ENCODE measurements at places on chromosomes 1 and 21.

DNA sequence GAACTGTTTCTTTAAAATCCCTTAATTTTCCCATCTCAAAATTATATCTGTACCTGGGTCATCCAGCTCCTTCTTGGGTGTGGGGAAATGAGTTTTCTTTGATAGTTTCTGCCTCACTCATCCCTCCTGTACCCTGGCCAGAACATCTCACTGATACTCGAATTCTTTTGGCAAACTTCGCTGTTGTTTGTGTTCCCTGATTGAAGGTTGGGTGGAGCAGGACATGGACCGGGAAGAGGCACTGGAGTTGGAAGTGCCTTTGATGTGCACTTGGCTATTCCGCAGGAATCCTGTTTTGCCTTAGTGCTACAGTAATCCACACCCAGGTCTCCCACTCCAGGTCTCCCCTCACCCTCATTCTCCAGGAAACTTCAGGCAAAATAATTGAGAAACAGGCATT is 11.2 kb downstream of the MINDY1 start:
- H3K4me3 ChIP-seq: no peak overlapping the region
- peaks cover 17% of the 10 kb centered on the region for H3K4me1 ChIP-seq
- no peak for DNase-seq
- H3K27me3 ChIP-seq: no peaks in the 10 kb centered on the region

DNA sequence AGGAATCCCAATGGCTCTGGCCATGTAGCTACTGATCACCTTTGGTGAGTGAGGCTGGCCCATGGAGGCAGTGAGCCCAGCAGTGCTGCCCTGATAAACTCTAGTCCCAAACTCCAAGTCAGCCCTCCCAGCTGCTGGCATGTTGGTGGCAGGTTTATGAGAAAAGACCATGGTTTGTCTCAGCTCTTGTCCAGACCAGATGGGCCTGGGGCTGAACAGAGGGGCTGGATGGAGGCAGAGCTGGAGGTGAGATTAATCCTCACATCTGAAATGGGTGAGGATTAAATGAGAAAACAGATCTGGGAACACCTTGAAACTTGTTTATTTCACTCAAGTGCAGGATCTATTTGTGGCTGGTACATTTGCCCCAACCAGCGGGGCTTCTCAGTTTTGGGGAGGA is 3.2 kb downstream of the TMEM269 start:
- H3K4me1 ChIP-seq: peaks cover 11% of the 10 kb centered on the region
- no peak overlapping the region for H3K27ac ChIP-seq
- DNase-seq: no peak
- peaks cover 4% of the 10 kb centered on the region for H3K27me3 ChIP-seq

DNA sequence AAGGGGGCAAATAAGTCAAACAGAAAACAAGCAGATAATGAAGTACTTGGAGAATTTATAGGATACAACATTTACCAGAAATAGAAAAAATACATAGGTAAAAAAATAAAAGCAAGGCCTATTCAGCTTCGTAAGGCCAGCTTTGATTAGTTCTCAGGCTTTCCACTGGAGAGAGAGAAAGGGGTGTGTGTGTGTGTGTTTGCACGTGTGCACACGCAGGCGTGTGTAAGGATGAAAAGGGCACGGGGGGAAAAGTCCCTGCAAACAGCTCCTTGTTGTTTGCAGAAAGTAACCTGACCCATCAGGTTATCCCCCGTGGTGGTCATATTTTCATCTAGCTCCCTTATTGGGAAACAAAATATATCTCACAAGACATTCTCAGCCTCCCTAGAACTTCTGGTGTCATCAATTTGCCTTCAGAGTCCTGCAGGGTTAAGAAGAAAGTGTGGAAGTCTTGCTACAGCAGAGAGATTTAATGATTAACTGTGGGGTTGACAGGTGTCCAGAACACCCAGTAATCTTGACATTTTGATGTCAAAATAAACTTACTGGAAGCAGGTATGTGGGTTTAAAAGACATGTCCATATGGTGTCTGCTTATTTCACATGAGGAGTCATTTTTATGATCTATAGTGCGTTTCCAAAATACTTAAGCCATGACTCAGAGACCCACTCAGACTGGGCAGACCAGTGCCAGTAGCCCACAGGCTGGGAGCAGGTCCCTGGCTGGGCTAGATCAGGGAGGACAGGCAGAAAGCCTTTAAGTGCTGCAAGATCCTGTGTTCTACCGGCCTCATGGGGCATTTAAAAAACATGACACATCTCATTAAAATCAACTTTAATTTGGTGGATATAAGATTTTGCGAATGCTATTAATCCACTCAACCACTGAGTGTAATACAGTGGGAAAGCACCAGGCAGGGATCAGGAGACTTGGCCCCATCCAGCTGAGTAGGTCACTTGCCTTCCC is 487.6 kb upstream of the CAMK1G start:
- H3K36me3 ChIP-seq: no peaks in the 10 kb centered on the region
- DNase-seq: no peak
- no peaks in the 10 kb centered on the region for H3K4me1 ChIP-seq
- no peak overlapping the region for H3K27ac ChIP-seq
- no peak overlapping the region for H3K4me3 ChIP-seq

DNA sequence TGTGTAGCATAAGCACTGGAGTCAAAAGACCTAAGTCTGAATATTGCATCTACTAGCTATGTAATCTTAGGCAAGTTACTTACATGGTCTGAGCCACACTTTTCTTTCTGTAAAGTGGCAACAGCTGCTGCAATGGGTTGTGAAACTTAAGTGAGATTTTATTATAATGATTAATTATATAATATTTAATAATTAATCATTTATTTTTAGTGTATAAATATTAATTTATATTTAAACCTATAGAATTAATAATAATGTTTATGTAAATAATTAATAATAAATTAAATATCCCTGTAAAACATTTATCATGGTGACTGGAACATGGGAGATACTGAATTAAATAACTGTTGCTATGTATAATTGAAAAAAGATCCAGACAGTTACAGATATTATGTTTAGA is 180.3 kb downstream of the LRRC40 start:
- H3K27me3 ChIP-seq: no peaks in the 10 kb centered on the region
- H3K36me3 ChIP-seq: no peaks in the 10 kb centered on the region
- H3K27ac ChIP-seq: no peak overlapping the region
- DNase-seq: no peak

DNA sequence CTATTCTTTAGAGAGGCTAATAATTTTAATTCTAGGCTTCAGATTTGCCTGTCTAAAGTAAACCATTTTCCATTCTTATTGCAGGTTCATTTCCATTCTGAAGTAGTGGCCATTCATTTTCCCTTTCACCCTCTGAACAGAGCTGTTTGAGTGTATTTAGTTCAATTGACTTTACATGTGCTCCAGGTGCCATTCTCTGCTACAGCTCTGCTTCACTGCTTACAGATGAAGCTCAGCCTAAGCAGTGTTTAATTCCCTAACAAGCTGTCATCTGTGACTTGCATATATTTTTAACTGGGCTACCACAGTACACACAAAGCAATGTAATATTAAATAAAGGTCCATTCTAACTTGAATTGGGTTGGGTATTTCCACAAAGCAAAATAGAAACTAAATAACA is 1031.6 kb downstream of the KCNT2 start:
- no peak for DNase-seq
- no peak overlapping the region for H3K4me3 ChIP-seq
- H3K36me3 ChIP-seq: no peaks in the 10 kb centered on the region
- no peaks in the 10 kb centered on the region for H3K27me3 ChIP-seq
- no peak overlapping the region for H3K27ac ChIP-seq

- H3K27me3 ChIP-seq: no peaks in the 10 kb centered on the region
- H3K4me3 ChIP-seq: no peak overlapping the region
- no peaks in the 10 kb centered on the region for H3K4me1 ChIP-seq
- no peaks in the 10 kb centered on the region for H3K36me3 ChIP-seq
- no peak for DNase-seq
- H3K27ac ChIP-seq: no peak overlapping the region
Observed at GRCh38 chr1:181423301-181423918, 59.9 kb upstream of the CACNA1E start.

DNA sequence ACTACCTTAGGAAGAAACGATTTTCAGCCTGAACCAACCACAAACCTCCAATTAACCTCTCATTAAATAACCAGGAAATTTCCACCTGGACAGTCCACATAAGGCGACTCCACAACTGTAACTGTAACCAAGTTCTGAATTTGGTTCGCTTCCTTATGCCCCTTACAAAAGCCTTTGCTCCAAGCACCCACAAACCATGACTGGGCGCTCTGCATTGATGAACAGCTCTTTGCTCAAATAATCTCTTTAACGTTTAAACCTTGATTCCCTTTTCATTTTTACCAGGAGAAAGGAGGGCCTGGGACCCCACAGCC is 38.2 kb upstream of the ZNF124 start:
- DNase-seq: no peak
- H3K4me3 ChIP-seq: peak overlapping the region; percentile 83
- peaks cover 17% of the 10 kb centered on the region for H3K4me1 ChIP-seq
- peaks cover 11% of the 10 kb centered on the region for H3K36me3 ChIP-seq

DNA sequence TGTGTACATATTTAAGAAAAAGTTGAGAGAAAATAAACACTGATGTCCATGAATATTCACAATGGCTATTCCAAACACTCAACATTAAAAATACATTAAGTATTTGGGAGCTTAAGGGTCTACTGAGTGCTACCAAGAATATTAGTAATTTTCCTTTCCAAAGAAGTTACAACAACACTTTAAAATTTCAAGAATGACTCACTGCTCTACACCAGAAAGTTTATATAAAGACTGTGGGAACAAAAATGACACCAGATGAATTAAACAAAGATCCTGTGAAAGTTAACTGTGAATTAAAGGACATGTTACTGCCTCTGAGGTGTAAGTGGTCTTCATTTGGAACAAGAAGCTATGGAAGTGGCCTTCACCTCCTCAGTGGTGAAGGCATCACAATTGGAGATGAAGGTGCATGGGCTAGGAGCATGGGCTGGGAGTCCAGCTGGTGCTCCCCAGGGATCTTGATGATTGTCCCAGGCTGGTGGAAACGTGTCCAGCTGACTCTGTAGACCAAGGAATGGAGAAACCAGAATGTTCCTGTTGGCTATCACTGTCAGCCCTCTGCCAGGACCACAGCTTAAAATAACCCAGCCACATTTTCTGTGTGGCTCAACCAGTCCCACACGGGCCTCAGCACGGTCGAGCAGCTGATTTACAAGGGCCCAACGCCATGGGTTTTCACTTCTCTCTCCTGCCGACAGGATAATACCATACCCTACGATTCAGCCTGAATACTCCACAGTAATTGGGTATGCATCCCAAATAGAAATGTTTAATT is 28.8 kb downstream of the TAF5L start:
- H3K27me3 ChIP-seq: no peaks in the 10 kb centered on the region
- H3K36me3 ChIP-seq: peaks cover 44% of the 10 kb centered on the region
- H3K4me1 ChIP-seq: no peaks in the 10 kb centered on the region
- H3K27ac ChIP-seq: peak overlapping the region; percentile 38
- no peak for DNase-seq

- no peak overlapping the region for H3K4me3 ChIP-seq
- H3K27me3 ChIP-seq: no peaks in the 10 kb centered on the region
- H3K4me1 ChIP-seq: no peaks in the 10 kb centered on the region
- DNase-seq: no peak
Observed at GRCh38 chr1:243322326-243322725, 66.5 kb downstream of the SDCCAG8 start.

DNA sequence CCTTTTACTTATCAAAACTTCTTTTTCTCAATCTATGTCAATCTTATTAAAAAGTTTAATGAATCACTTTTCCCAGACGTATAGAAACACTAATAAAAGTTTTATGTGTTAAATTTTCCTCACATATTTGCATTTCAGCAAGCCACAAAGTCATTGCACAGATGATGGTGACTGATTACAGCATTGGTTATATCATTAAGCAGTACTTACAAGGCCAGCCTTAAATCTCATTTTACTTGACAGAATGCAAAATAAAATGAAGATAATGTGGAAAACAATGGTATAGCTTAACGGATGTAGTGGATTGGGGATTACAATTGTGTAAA is 39.5 kb downstream of the TMEM200B start:
- no peak overlapping the region for H3K4me3 ChIP-seq
- no peak for DNase-seq
- H3K27me3 ChIP-seq: no peaks in the 10 kb centered on the region
- peaks cover 4% of the 10 kb centered on the region for H3K36me3 ChIP-seq
- H3K27ac ChIP-seq: no peak overlapping the region

DNA sequence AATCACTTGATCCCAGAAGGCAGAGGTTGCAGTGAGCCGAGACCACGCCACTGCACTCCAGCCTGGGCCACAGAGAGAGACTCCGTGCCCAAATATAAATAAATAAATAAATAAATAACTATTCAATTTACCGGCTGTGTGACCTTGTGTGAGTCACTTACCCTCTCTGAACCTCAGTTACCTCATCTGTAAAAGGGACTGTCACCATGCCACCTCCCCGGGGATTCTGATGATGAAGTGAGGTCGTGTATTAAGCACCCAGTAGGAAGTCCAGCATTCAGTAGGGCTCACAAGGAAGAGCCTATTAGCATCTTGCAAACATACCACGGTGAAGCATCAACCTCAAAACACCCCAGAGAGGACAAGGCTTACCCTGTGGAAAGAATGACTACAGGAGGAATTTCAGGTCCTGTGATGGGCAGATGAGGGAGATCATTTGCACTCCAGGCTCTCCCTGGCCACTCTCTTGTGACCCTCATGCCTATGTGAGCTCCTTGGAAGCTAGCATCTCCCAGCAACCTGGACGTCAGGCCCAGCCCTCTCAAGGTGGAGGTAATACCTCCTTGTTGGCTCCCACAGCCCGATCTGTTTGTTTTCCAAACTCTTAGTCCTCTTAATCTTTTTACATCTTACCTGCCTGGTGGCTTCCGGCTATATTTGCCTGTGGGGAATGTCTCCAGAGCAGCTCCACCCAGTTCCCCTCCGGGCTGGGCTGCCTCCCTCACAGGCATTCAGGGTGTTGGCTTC is 7.6 kb upstream of the C1QA start:
- H3K36me3 ChIP-seq: no peaks in the 10 kb centered on the region
- H3K4me3 ChIP-seq: no peak overlapping the region
- H3K27me3 ChIP-seq: no peaks in the 10 kb centered on the region
- H3K4me1 ChIP-seq: no peaks in the 10 kb centered on the region

DNA sequence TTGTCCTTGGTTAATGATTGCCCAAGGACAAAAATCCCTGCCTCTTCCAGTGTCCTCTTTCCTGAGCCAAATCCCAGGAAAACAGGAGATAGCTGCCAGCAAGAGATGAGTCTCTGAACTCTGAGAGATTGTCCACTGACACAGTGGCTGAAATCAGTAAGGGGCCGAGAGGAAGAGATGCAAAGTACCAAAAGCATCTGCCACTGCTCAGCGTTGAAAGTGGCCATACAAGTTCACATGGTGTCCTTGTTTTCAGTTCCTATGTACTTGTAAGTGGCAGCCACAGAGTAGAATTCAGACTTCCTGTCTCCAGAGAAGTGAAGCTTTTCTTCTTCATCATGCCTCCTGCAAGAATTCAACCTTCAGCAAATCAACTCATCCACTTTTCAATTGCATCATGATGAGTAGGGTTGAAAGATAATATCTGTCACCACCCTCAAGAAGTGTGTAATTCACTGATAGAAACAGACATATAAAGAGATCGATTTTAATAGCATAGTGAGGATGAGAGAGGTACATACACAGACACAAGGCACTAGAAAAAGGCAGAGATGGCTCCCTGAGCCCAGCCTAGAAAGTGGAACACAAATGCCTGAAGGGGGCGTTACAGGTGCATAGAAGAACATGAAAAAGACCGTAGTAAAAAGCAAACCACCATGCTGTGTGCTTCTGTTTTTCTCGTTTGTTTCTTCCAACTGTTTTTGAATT is 185.8 kb downstream of the MRPL39 start:
- no peaks in the 10 kb centered on the region for H3K36me3 ChIP-seq
- DNase-seq: peak; percentile 60
- no peaks in the 10 kb centered on the region for H3K4me1 ChIP-seq

Data from CD14-positive monocyte (primary cell).